ENCODE measurements at places on chromosomes 2 and 18. TPM values are rescaled to one million over a fixed set of nuclear protein-coding genes. Genes with fewer than 3 reads are reported as not detected.

- DNase-seq, result no peak
Observed at GRCh38 chr2:226934546-226935201, 98.8 kb downstream of the RHBDD1 start.

DNA sequence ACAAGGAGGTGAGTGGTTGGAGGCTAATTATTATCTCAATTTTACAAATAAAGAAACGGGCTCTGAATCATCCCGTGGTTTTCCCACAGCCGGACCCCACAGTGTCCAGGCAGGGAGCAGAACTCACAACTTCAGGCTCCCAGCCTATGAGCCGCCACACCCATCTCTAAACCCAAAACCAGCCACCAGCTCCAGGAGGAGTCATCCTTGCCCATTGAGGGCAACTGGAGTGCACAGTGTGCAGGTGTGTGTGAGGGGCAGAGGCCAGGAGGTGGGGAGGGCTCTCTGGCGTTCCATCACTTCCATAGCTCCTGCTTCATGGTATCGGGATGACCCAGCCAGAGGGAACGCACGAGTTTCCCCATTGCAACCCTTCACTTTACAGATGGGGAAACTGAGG lies 144.5 kb downstream of the CYP26B1 start:
- DNase-seq, result no peak

DNA sequence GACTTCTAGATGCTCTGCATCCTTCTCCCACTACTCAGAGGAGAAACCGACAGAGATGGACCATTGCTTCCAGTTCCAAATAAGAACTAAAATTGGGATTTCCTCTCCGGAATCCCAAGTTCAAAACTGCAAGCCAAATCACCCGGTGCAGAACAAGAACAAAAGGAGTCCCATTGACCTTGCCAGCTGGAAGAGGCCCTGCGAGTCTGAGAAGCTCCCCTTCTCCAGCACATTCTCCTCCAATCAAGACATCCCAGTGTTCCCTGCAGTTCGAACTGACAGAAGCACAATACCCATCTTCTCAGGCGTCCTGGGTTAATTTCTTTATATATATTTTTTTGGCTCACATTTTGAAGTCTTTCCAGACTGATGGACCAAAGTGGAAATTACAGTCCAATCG lies 195.3 kb upstream of the MEIS1 start:
- DNase-seq, result peak; percentile 50

DNA sequence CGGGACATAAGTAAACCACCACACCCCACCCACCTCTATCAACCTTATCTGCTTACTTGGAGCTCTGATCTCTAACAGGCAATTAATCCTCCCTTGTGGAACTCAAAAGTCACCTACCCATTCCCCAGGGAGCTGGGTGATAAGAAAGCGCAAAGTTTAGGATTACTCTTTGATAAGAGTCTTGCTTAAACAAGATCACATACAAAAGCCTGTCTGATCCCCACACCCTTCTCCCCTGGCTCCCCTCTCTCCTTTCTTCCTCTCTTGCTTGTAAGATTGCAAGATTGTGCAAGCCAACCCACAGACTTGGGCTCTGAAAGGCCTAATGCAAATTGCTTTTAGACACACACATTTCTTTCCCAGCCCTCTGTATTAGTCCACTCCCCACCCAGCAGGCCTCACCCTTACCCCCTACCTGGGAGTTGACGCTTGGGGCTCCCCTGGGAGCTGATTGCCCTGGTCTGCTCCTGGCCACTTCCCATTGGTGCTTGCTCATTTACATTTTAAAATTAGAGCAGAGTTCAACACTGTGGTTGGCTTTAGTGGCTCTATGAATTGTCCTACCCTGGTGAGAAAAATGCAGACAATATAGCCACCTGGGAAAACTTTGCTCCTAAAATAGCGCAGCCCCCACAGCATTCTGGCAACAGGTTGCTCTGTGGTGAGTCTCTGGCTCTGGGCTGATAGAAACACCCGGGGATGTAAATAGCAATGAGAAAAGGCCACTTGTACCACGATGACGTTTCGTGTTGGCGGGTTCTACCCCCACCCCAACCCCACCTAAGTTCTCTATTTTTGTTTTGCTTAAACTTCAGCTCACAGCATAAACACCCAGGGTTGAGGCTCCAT lies 92.8 kb upstream of the MSH2 start:
- no peak for DNase-seq

- DNase-seq, result no peak
Observed at GRCh38 chr2:195392446-195393336, 264.3 kb upstream of the SLC39A10 start.

The ADAM23 gene
- 58.9 TPM for total RNA-seq

DNA sequence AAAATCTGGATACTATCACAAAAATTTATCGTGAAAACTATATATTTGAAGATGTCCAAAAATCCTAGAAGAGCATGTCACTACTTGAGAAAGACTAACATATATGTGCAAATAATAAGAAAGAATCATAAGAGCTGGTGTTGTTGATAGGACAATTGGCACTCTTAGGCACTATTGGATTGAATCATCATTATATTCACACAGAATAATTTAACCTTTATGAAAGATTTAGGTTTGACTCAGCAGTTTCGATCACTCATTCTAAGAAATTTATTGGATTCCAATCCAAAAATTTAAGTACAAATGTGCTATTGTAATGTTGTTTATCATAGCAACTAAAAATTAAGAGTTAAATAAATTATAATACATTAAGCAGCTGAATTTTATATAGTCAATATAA lies 503.6 kb downstream of the SPAG16 start:
- DNase-seq, result no peak

The GULP1 gene
- 4.6 TPM for total RNA-seq

DNA sequence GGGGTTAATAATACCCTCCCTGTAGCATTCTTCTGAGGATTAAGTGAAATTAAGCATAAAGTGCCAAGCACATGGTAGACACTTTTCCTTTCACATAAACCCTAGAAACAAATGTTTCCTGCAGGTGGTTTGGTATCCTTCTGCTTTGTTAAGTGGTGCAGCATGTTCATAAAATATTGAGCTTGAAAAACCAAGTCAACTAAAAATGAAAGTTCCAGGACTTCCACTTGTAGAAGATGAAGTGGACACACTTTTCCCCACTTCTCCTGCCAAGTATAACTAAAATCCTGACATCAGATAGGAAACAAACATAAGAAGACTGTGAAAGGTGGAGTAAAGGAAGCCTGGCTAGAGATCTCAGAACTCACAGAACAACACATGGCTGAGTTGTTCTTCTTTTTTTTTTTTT lies 90.5 kb downstream of the COLEC12 start:
- DNase-seq, result no peak

DNA sequence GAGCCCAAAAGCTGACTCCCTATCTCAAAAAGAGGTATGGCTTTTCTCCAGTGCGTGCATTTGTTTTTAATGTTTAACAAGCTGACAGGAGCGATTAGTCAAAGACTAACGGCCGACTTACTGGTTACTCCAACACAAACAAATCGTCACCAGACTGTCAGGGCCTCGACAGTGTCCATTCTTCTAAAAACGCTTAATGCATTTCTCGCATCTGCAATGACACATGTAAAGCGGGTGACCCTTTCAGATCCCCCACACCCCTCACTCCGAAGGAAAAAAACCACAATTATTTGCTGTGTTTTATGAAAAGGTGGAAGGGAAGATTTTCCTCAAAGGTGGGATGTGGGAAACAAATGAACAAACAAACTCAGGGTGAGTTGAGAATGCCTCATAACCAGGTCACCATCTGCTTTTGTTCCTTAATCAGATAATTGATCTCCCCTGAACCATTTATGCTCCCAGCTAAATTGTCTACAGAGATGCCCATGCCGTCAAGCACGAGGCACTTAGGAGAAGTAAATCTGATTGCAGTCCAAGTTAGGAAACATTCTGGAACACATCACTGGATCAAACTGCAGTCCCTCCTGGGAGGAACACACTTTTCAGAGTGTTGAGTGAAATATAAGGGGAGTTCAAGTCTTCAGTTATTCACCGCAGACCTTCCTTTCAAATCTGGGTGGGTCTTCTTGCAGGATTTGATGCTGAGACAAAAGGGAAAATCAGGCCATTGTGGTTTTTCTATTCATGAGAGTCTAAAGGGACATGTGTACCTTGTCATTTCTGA lies 340.8 kb downstream of the CMPK2 start:
- no peak for DNase-seq

The GREB1 gene
- 9.0 TPM for total RNA-seq

DNA sequence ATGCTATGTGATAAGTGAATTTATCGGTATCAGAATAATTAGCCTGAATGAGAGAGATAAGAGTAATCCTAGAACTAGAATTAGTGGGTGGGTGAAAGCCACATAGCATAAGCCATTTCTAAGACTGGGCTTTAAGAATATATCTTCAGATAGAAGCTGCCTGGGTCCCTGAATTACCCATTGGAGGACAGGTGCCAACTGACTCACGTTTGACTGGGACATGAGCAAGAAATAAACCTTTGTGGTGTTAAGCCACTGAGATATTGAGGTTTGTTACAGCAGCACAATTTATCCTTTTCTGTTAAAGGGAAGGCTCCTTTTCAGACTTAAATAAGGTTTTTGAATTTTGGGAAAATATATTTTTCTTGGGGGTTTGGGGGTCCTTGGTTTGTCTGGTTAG lies 95.9 kb downstream of the POLE4 start:
- no peak for DNase-seq

DNA sequence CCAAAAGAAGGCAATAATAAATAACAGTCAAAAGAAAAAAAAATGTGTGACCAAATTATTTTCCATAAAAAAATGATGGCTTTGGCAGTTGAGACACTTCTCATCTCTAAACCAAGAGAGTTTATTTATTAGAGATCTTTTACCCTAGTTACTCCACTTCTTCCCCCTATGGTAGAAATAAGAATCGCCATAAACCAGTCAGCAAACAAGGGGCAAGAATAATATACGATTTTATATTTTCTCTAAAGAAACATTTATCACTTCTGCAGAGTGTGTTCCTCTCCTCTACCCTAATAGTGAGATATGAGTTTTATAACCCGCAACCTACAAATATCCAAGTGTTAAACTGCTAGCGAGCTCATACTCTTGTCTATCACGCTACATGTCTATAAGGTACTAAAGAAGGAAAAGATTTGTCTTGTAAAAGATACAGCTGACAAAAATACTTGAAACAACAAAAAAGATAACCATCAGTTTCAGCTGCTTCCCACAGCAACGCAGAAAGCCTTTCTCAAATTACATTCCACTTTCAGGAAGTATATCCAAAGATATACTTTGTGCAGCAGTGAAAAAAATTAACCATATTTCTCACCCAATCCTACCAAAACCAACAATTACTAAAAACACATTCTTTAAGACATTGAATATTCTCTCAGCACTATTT lies 2.3 kb downstream of the RNF103 start:
- DNase-seq, result no peak

GRCh38 chr2:22557406-22557805 lies 827.6 kb upstream of the KLHL29 start:
- DNase-seq, result no peak

DNA sequence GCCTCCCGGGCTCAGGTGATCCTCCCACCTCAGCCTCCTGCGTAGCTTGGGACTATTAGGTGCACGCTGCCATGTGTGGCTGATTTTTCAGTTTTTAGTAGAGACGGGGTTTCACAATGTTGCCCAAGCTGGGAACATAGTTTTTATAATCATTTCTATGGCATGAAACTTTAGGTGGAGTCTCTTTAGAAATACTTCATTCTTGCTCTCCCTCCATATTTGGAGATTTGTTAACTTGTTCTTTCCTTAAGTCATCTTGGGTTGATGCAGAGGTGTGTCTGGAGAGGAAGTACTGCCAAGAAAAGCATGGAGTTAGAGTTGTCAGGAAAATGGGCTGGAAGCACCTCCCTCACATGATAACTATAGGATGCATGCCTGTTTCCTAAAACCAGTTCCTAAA lies 17.4 kb downstream of the ZNF532 start:
- DNase-seq, result no peak

GRCh38 chr18:3495691-3496430 lies 45.9 kb downstream of the TGIF1 start:
- DNase-seq, result no peak

Data from Right ventricle myocardium superior (tissue), 1 donor.